ENCODE measurements at places on chromosomes 3 and 15.

- no peak for DNase-seq
Observed at GRCh38 chr3:174859756-174860155, 622 bp downstream of the NAALADL2 start.

GRCh38 chr15:65426216-65426853 lies 3.6 kb upstream of the IGDCC4 start:
- no peak for DNase-seq

DNA sequence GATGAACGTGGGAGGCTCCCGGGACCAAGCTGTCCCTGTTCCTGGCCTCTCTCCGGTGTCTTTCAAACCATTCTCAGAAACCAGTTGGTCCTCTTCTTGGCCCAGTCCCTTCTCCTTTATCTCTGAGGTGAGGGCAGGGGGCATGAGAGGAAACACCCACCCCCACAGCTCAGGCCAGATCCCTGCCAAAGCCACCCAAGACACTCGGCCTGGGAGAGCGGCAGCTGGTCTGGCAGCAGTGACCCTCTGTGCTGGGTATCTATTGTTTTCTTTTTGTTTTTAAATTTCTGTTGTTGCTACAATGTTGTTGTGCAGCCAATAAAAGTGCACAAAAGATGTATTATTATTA lies 27.3 kb downstream of the ACSBG1 start:
- DNase-seq = no peak

DNA sequence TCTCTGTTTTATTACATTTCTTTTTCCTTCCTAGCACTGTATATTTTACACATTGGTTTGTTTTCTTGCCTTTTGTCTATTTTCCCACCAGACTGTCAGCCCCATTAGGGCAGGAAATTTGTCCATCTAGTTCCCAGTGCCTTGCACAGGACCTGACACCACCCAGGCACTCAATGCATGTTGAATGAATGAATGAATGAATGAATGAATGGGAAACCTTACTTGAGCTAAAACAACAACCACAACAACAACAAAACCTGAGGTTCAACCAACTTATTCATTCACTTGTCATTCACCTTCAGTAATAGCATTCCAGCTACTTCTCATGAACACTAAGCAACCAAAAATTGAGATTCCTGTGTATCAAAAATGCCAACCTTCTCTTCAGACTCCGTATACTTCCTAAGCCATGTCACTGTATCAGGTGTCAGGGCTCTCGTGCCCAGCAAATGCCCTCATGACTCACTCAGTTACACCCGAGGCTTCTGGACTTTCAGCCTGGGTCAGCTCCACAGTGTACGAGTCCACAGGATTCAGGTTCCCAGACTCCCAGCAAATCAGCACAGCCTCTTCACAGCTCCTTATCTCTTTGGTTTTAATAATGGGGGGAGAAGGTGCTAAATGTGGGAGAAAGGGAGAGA lies 37.3 kb downstream of the FSD2 start:
- DNase-seq = no peak

DNA sequence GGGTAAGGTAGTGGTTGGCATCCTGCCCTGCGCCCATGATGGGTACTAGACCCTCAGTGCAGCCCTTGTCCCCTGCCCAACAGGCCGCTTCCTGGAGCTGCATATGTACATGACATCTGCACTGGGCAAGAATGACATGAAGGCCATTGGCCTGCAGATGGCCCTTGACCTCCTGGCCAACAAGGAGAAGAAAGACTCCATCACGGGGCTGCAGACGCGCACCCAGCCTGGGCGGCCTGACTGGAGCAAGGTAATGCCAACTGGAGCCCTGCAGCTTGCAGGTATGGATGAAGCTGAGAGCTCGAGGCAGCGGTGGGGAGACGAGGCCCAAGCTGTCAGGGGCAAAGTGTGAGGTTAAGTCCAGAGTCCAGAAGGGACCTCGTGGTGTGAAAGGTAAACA lies 40.8 kb downstream of the NOX5 start:
- no peak for DNase-seq

DNA sequence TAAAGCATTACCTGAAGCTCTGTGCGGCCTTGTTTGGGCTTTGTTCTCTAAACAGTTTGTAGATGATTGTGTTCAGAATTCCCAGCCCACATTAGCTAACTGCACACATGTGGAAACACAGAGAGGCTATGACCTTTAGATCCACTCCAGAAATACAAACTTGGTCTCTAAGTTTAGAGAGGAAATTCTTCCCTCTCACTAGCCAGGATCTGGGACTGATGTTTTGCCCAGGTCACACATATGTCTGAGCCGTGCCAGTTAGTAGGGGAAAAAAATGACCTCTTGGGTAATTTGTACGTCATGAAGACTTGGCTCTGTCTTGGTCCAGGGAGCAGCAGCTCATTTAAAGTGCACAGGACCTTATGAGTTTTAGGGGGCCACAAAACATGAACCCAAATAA lies 223.1 kb downstream of the RBMS3 start:
- DNase-seq = no peak

GRCh38 chr15:101295607-101296161 lies 636 bp upstream of the SNRPA1 start:
- no peak for DNase-seq

DNA sequence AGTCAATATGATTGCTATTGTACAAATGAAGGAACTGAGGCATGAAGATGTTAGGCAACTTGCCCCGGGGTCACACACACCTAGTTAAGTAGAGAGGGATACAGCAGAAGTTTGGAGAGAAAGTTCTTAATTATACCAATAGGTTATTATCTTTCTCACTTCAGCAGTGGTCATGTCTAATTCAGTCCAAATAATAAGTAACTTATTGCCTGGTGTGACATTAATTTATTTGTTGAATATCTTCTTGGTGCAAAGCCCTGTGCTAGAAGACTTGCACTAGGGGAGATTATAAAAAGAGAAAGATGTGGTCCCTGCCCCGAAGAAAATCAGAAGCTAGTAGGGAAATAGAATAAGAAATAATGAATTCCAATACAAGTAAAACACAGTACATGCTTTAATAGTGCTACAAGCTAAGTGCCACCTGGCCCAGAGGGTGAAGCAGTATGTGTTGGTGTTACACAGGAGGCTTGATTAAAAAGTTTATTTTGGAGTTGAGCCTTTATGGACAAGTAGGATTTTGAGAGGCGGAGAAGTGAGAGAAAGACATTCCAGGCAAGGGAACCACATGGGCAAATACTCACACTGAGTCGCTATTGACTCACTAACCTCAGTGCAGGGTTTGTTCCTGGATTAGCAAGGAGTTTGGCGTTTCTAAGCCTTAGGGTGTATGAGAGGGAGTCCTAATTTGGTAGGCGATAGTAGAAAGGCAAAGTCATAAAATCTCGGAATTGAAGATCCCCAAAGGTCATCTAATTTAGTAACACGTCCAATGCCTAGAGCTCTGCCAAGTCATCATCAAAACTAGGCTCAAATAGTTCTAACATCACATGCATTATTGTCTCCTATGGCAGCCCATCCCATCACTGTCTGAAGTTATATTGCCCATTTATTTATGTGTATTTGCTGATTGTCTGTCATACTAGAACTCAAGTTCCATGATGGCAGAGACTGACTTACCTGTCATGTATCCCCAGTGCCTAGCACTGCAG lies 19.2 kb upstream of the GSK3B start:
- no peak for DNase-seq

DNA sequence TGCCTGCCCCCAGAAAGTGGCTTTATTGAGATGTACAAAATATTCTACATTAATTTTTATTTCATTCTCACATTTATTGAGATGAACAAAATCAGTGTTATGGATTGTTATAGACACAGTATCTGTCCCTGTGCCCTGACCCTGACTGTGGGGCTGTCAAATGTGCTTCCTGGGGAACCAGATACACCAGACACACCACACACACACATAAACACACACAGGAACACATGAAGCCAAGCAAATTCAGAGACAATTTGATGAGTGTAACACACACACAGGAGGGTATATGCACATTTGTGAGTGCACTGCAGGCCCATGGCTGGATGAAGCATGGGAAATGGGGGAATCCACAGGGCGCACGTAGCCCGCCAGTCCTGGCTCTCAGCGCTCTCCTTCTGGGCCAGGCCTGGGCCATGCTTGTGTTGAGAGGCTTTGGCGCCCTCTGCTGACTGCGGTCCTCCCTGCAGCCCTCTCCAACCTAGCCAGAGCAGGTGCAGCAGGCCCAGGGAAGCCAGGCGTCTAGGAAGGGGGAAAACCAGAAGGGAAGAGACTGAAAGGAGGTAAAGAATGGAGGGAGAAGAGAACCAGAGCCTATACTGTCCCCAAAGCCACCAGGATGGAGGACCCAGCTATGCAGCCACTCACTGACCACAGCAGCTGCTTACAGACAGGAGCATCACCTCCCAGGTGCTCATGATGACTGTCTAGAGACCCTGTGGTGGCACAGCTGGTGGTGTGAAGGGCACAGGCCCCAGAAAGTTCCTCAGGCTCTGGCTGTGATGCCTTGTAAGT lies 18.0 kb upstream of the LOXL1 start:
- peak; percentile 43 for DNase-seq

DNA sequence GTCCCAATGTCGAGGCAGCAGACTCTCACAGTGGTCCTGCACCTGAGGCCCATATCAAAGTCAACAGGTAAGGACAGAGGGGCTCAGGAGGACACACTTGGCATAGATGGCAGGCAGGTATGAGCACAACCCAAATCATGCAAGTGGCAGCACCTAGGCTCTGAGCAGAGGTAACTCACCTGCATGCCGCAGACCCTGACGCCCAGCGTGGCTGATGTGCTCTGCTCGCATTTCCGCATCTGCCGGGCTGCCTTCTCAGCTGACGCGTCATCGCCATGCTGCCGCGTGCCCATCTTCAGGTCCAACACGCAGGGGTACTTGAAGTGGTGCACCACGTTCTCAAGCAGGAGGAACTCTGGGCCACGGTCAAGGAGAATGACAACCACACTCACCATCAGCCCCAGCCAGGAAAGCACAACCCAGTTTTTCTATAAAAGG lies 4.2 kb upstream of the GMPPB start:
- no peak for DNase-seq

DNA sequence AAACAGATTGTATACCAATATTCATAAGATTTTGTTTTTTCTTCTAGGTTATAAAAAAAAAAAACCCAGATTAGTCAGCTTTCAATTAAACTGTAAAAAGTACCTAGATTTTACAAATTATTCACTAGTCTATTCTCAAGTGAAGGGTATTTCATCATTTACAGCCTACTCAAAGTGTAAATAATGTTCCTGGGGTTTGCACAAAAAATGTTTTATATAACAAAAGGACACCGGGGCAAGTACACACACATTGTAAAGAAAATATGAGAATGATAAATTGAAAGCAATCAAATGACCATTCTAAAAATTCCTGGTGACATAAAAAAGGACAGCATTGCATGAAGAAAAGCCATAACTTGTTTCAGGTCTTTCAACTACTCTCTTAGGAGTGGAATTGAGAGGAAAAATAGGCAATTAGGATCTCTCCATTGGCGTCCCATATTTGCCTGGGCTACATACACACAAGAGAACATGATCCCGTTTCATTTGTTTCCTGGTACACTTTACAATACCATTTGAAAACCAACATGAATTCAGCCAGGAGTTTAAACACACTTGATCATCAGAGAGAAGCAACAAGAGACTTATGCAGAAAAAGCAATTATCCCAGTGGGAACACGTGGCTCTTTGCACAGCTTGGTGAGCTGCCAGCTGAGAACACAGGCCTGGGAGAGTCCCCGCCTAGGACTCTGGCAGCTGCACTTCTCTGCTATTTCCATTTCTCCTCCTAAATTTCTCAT lies 1039.2 kb downstream of the ROBO1 start:
- DNase-seq = peak; percentile 30
